ENCODE measurements at places on chromosomes 4 and X. TPM values are rescaled to one million over a fixed set of nuclear protein-coding genes. Genes with fewer than 3 reads are reported as not detected.

DNA sequence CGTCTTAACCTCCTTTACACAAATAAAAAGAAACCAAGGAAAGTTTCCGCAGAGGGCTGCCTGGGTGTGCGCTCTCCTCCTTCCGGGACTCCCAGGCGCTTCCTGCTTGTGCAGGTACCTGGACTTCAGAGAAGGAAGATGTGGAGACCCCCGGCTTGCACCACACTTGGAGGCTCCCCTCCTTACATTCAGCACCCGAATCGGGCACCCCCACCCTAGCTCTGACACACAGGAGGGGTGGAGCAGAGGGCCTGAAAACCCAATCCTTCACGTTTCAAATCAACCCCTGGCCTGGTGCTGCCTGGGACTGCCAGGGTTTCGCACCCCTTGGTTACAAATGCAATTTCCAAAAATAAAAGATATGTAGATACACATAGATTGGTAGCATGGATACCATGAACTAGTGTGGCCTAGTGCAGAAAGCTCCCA is 3.1 kb downstream of the NKX3-2 start:
- no peak for DNase-seq

UGT8 gene
- polyA plus RNA-seq: 0.65 TPM

- DNase-seq: no peak
These were observed 2.1 kb downstream of the PNMA6F start for GRCh38 chrX:153319295-153320046.

DNA sequence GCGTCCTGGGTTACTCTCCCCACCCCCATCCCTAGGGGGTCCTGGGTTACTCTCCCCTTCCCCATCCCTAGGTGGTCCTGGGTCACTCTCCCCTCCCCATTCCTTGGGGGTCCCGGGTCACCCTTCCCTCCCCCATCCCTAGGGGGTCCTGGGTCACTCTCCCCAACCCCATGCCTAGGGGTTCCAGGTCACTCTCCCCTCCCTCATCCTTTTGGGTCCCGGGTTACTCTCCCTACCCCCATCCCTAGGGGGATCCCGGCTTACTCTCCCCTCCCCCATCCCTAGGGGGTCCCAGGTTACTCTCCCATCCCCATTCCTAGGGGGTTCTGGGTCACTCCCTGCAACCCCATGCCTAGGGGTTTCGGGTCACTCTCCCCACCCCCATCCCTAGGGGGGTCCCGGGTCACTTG is 1.5 kb downstream of the ASMTL start:
- no peak for DNase-seq

GRCh38 chrX:1341545-1342184 is 5.1 kb downstream of the IL3RA start:
- no peak for DNase-seq

SLC6A8 gene
- polyA plus RNA-seq: 34.9 TPM

GRCh38 chr4:36332782-36333131 is 51.3 kb downstream of the DTHD1 start:
- no peak for DNase-seq

DNA sequence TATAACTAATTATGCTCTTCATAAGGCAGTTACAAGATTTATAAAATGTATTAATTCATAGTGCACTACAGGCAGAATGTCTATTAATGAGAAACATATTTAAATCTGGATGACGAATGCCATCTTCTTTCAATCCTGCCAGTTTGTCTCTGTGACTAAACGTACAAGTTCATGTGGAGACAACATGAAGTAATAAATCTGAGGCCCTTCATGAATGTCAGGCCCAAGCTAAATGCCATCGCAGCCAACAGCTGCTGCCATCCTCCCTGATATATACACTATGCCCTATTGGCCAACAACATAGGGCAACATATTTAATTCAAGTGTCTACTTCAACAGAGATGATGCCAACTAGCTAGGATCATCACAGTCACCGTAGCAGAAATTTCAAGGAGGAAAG is 43.7 kb downstream of the TSPAN5 start:
- DNase-seq: no peak

DNA sequence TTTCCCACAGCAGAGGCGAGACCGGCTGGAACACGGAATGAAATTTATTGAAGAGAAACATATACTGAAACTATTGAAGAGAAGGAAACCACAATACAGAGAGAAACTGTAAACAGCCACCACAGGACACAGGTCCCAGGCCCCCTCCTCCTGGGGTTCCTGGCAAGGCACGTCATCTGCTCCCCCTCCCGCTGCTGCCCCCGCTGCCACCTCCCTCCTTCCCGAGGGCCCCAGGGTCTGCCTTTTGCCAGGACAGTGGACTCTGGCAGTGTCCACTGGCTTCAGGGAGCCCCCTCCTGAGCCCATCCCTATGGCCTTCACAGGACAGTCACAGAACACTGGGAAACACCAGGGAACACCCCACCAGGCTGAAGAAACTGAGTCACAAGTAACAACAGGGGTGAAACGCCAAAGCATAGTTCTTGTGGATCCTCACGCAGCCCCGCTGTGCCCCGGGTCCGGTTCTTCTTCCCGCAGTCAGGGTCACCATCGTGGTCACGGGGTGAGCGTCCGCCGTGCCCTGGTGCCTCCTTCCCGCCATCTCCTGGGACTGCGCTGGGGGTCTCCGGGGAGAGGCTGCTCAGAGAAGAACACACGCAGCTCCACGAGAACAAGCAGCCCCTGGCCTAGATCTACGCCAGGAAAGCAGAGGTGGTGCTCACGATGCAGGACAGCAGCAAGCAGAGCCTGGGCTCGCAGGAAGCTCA is 5.4 kb downstream of the PNMA6E start:
- DNase-seq: no peak

- no peak for DNase-seq
These were observed 327.8 kb downstream of the ARHGAP10 start for GRCh38 chr4:148059617-148060180.

GRCh38 chr4:152081024-152081423 is 320.2 kb upstream of the GATB start:
- DNase-seq: no peak

DNA sequence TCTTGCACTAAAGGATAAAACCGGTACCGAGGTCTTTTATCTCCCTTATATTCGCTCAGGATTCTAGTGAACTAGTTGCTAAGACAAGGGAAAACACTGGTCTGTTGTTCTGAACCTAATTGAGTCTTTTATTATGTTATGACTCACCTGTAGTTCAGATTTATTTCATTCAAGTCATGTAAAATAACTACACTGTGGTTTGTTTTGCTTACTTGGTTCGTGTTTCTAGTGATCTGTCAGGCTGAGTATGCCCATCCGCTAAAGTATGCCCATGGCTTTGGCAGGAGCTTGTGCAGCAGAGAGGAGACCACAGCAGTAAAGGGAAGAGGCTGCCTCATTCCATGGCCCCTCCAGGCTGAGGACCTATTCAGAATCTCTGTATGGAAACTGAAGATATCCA is 126.1 kb downstream of the AFF1 start:
- no peak for DNase-seq
